NCI-H2107 (cell line): ENCODE measurements at places on chromosomes 2 and 18.

DNA sequence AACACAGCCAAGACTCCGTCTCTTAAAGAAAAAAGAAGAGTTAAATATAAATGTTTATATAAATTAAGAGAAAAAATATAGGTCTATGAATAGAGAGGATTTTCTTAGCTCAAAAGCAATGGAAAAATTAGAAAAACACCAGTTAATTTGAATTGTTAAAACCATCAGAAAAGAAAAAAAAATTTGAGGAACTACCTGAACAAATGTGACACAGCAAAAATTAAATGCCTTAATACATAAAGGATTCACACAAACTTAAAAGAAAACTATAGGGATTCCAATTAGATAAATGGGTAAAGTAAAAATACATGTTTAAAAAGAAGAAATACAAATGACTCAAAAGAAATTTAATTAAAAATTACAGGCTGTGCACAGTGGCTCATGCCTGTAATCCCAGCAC is 147.9 kb upstream of the DNMT3A start:
- DNase-seq = no peak

DNA sequence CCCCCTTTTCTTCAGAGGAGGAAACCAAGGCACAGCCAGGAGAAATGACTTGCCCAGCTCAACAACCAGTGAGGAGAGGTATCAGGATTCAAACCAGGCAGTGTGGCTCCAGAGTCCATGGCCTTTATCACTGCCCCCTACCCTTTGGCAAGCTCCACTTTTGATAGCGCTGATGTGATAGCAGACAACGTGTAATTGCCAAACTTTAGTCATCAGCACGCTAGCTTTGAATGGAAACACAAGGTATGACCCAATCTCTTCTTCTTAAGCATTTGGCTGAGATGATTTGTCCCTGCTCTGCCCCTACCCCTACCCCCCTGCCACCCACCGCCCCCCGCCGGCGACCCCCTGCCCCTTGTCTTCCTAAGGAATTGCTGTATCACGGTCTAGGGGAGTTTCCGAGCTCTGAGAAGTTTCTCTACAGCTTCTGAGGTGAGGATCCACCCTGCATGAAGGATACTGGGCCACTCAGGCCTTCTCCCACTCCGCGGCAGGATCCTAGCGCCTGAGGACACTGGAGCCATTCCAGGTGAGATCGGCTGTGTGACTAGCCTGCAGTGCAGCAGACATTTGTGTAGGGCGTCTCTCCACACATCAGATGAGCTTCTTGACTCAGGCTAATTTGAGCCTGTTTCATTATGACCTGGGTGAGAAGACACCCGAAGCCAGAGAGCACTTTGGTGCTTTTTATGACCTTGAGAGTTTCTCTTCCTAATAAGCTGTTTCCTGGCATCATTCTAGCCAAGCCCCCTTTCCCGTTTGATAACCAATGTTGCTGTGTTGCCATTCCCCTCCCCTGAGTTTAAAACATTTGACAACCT is 75.1 kb upstream of the MAP4K4 start:
- DNase-seq = no peak

DNA sequence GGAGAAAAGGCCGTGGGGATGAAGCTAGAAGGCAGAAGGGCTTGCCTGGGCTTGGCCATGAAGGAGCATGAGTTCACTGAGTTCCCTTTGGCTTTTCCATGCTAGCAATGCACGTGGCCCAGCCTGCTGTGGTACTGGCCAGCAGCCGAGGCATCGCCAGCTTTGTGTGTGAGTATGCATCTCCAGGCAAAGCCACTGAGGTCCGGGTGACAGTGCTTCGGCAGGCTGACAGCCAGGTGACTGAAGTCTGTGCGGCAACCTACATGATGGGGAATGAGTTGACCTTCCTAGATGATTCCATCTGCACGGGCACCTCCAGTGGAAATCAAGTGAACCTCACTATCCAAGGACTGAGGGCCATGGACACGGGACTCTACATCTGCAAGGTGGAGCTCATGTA is 2.9 kb downstream of the CTLA4 start:
- no peak for DNase-seq

GRCh38 chr2:226772389-226773179 is 27.0 kb downstream of the IRS1 start:
- no peak for DNase-seq

DNA sequence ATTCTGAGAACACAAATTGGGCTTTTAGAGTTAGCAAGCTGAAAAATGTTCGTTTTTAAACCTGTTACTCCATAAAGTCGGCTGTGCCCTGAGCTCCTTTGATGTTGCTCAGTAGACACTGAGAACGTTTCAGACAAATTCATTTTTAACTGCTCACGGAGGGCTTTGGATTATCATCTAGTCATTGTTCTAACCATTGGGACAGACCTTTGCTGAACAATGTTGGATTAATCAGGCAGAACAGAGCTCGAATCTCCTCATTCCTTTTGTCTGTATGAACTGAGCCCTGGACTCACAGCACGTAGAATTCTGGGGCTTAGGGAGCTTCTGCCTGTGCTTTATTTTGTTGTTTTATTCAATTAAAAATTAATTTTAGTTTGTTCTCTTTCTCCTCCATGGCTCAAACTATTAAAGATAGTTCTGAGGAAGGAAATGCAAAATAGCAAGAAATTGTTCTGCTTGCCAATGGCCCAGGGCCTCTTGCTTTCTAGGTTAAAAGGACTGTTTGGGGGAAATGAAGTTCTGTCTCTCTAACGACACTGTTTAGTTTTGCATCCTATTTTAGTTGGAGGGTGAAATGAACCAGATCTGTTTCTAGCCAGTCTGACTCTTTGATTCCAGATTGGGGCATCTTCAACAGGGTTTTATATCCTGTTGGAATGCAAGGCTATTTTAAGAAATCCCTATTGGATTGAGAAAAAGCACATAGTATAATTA is 114.7 kb upstream of the CXCR4 start:
- DNase-seq = no peak

- DNase-seq = no peak
These were observed 4.2 kb upstream of the TRABD2A start for GRCh38 chr2:84885111-84885510.
